ENCODE measurements at places on chromosomes 1 and 21.

DNA sequence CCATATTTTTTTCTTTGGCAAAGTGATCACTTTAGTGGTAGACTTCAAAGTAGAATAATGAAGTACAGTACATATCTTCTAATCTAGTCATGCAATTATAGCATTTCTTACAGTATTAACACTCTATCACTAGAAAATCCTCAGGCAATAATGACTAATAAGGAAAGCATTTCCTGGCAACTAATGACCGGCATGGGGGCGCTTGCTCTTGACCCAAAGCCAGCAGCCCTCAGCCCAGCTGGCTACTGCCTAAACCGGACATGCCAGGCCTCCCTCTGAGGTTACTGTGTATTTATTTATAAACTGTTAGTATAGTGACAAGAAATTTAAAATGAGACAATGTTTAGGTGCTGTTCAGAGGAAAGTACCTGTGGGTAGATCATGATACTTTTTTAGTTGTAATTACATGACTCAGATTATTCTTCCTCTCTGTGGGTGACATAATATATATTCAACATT is 633.8 kb downstream of the PTPRC start:
- no peak for DNase-seq

DNA sequence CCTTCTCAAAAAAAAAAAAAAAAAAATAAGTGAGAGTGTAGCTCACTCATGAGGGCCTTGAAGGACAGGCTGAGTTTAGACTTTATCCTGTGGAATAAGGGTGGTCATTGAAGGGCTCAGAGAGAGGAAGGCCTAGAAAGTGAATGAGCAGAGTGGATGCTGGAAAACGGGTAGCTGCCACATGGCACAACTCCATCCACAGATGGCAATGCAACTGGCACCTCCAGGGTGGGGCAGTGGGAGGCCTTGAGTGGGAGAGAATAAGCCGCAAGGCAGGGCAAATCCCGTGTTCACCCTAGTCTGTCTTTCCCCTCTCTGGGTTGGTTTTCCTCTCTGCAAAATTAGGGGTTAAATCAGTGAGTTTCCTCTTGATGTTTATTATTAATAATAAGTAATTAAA is 3.1 kb downstream of the TNNI1 start:
- DNase-seq = no peak

- DNase-seq = peak; percentile 54
These were observed 1.4 kb downstream of the WDR26 start for GRCh38 chr1:224433041-224433691.

DNA sequence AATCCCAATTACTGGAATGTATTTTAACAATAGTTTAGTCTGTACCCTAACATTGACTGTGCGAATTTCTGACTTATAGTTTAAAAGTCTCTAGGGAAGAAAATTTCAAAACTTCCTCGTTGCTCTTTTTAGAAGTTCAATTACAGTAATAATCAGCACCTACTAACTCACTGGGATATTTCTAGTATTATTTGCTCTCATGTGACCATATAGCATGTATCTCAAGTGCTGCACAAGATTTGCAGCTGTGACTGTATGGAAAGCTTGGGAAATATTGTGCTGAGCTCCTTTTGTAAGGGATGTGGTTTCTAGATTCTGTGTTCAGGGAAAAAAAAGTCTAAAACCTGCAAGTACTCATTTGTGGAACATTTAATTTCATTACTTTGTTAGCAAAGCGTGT is 153.1 kb downstream of the ST6GALNAC3 start:
- no peak for DNase-seq

DNA sequence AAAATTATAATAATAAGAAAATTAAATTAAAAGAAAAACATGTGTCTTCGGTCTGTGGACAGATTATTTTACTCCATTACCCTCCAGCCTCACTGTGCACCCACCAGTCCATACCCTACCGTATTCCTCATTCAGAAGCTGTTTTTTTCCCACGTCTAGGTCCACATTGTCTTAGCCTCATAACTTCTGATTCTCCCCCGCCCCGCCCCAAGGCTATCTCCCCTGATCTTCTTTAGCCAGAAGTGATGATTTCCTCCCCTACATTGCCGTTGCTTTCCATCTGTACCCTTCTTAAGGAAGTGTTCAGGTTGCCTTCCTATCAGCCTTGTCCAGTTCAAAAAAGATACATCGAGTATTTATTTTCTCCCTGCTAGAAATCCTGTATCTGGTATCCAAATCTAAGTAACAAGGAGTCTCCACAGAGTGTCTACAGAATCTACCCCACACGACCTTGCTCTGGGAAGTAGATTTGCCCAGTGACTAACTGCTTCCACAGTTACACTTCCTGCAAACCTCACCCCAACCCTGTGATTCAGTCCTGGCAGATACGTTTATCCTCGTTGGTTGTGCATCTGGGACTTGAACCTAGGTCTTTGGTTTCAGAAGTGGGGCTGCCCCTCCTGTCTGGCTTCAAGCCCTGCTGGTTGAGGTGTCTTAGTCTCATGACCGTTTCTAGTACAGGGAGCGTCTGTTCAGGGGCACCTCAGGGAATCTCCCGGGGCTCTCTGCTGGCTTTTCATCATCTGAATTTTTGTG is 470.2 kb downstream of the CAMTA1 start:
- DNase-seq = no peak

DNA sequence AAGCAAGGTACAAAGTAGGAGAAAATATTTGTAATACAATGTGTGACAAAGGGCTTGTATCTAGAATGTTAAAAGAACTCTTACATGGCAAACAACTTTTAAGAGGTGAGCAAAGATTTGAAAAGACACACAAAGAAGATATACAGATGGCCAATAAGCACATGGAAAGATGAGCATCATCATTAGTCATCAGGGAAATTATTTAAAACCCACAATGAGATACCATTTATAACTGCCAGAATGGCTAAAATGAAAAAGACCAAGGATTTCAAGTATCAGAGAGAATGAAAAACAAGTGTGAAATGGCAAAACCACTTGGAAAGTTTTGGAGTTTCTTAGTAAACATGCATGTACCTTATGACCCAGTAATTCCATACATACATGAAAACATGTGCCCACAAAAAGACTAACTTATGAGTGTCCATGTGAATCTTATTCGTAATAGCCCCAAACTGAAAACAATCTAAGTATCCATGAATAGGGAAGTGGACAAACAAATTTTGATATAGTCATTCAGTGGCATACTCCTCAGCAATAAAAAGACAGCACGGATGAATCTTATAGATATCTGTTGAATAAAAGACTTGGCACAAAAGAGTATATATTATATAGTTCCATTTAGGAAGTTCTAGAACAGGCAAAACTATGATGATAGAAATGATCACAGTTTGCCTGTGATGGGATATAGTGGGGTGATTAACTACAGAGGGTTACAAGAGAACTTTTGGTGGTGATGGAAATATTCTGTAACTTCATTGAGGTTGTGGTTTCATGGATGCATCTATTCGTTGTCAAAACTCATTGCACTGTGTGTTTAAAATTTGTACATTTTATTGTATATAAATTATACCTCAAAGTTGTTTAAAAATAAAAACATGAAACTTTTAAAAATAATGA is 82.0 kb downstream of the DISP1 start:
- no peak for DNase-seq

DNA sequence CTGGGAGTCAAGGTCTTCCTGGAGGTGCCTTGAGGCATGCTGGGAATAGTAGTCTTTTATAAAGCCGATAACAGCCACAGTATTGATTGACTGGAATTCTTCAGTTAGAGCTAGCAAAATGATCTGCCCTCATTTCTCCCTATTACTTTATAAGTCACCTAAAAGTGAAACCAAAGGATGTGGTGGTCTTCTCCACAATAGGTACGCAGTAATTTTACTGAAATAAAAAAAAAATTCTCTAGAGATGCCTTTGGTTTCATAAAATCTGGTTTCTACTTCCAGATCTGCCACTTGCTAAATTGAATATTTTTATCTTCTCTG is 518 bp upstream of the NDC1 start:
- DNase-seq = no peak

- no peak for DNase-seq
These were observed 57.9 kb downstream of the DDAH1 start for GRCh38 chr1:85406887-85407533.
